ENCODE measurements at places on chromosomes 7 and 10. TPM values are rescaled to one million over a fixed set of nuclear protein-coding genes. Genes with fewer than 3 reads are reported as not detected.

Gene PIP
- total RNA-seq, result not detected

- peak; percentile 85 for DNase-seq
Measured at GRCh38 chr10:45421221-45422097, 47.4 kb downstream of the ALOX5 start.

Gene OR6B1
- not detected for total RNA-seq

DNA sequence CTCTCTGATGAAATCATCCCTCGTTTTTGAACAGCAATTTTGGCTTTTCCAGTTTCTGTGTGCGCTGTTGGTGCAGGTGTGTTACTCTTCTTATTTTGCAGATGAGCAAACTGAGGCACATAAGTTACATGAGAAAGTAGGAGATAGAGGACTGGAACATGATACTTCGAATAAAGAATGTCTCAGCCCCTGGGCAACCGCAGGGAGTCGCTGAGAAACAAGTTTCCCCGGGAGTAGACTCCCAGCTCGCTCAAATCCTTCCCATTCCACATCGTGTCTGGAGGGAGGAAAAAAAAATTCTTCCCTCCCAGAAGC, 18.0 kb downstream of the MXI1 start:
- no peak for DNase-seq

GRCh38 chr10:60778971-60779796, 906 bp downstream of the CDK1 start:
- no peak for DNase-seq

GRCh38 chr10:102431452-102432124, 786 bp downstream of the CUEDC2 start:
- no peak for DNase-seq

GRCh38 chr7:32119790-32120196, 49.6 kb upstream of the PDE1C start:
- no peak for DNase-seq

Gene SGCE
- 0.38 TPM for total RNA-seq

Gene TFEC
- total RNA-seq, result not detected

Gene ITPRID1
- not detected for total RNA-seq

GRCh38 chr7:12913002-12913401, 225.6 kb downstream of the ARL4A start:
- no peak for DNase-seq

Gene BLNK
- not detected for total RNA-seq

Gene AKR1C4
- not detected for total RNA-seq

Gene SLC39A12
- total RNA-seq, result not detected

DNA sequence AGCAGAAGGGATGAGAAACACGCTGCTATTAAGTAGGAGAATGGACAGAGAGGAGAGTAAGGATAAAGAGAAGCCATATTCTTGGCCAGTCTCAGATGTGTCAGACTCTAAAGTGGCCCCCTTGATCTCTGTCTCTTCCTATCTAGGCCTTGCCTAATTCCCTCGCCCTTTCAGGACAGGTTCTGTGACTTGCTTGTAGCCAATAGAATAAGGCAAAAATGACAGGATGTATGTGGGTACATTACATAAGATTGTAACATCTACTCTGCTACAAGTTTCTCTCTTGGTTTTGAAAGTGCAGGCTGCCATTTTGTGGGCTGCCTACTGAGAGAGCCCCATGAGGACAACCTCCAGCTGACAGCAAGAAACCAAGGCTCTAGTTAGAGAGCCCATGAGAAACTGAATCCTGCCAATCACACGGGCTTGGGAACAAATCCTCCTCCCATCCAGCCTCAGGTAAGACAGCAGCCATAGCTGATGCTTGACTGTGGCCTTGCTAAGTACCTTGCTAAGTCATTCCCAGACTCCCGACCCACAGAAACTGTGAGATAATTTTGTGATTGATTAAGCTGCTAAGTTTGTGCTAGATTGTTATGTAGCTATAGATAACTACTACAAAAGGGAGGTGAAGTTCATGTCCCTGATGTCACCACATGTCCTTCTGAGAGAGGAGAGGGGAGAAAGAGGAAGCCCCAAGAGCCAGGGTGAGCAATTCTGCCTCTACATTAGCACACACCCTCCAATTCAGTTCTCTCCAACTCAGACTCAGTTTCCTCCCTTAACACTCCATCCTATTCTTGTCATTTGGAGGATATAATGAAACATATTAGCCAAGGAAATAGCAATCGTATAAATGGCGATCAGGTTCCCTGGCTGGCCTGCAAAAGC, 185.5 kb downstream of the SGMS1 start:
- no peak for DNase-seq

Gene TEX47
- not detected for total RNA-seq

DNA sequence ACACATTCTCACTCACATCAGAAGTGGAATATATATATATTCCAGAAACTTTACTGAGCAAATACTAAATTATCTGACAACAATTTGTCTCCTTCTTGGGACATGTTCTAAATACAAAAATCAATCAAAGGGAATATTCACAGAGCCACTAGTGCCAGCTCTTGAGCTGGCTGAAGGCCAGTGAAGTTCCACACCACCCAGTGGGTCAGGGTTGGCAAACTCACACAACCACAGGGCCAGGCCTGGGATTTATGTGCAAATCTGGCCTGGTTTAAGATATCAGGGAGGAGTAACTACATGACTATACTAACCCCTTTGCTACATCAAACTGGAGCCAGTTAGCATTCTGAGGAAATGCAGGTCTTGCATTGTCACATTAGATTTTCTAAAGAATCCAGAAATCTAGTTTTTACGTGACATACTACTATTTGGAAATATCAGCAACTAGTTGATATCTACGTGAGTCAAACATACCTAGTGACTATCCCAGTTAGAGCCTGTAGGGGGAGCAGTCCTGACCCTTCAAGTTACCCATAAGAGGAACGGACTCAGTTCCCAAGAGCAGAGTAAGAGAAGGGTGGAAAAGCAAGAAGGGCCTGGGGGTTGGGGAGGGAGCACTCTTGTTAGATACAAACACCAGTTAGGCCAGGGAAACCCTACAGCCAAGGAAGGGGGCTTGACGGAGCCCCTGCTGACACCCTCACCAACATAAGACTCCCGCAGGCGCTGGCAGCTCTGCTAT, 600.4 kb downstream of the KCNMA1 start:
- DNase-seq, result no peak

- no peak for DNase-seq
Measured at GRCh38 chr10:89887830-89888229, 186.4 kb downstream of the KIF20B start.

Gene CALML3
- total RNA-seq, result not detected

DNA sequence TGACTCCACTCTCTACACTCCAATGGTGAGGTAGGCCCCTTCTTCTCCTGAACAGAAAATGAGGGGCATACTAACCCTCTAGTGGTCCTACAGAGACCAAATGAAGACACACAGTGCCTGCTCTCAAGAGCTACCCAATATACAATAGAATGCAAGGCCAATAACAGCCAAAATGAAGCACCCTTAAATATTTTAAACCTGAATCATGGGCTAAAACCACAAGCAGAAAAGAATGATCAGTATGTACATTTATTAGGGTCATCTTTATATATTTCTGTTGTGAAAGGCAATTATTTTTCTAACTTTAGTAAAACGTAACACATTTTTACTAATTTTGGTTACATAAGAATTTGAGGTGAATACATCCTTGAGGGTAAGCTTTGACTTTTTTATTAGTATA, 49.9 kb upstream of the COL1A2 start:
- no peak for DNase-seq
